Ascending aorta (tissue), 2 donors: ENCODE measurements at places on chromosomes 2 and 18.
A peak's percentile ranks its signal among the peaks of the same experiment; 100 is the strongest.

DNA sequence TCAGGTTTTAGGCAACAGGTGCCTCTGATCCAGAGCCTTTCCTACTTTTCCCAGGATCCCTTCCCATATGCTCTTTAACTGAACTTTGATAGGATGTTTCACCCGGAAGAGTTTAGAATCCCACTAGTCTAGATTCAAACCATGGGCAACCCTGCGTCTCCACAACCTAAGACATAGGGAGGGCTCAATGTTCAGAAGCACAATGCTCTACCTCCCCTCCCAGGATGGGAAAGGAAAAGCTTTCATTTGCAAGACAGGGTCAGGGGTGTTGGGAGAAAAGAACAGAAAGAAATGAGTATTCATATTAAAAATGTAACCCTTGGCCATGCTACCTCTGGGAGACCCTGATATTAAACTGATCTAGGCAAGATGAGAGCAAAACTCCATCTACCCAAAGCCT, 230.4 kb downstream of the MREG start:
- DNase-seq, result no peak

GRCh38 chr2:71474116-71474743, 20.9 kb downstream of the DYSF start:
- no peak for DNase-seq

DNA sequence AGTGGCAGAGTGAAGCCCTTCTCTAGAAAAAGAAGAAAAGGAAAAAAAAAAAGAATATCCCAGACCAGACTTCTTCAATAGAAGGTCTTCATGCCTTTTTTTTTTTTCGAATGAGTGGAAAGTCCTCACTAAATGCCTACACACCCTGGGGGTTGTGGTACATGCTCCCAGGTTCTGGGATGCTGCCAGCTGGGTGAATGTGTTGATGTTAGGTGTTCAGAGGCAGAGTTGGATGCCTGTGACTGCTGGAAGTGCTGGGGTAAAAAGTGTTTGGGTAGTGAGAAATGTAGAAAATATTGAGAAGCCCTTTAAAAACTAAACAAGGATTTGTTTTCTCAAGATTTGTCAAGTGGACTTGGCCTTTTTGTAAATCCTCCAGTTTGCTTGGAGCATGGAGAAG, 318.6 kb downstream of the SLC4A3 start:
- DNase-seq, result no peak

DNA sequence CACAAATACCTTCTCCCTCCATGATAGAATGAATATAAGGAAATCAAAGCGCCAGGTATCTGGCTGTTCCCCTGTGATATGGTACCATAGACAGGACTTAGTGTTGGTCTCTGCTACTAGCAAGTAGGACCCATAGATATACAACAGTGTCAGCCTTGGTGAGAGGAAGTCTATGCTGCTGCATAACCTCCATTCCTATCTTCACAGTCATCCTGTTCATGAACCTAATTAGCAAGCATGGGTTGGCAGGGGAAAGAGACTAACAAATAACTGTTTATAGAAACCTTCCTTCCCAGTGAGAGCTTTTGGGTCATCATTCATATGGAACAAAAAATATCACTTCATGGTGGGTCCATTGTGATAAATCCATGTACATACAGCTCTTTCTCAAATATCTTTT, 188.9 kb upstream of the FAM98A start:
- no peak for DNase-seq

DNA sequence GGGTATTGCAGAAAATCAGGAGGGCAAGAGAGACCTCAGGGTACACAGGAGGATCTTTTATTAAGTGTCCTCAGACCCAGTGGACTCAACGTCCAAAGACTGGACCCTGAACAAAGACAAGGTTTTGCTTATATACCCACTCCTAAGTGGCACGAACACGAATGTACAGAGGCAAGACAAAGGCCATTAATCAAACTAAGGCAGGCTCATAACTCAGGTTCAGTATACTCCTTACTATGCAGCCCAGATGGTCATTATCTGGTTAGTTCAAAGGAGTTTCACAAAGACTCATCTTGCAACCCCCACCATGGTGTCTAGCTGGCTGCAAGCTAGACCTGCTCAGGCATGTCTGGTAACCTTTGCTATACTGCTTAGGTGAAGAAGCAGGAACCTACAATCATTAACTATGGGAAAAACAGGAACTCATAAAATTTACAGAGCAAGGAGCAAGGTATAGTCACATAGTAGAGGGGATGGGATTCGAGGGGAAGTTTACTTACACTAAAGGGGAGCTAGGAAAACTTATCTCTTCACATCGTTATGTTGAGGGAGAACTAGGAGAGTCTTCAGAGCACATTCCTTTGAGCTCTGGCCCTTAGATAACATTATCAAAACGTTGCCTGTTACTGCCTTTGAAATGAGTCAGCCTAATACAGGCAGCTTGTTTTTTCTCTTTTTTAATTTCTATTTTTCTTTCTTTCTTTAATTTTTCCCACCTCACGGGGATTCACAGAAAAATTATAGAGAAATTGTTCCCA, 33.9 kb downstream of the SLC4A3 start:
- no peak for DNase-seq

DNA sequence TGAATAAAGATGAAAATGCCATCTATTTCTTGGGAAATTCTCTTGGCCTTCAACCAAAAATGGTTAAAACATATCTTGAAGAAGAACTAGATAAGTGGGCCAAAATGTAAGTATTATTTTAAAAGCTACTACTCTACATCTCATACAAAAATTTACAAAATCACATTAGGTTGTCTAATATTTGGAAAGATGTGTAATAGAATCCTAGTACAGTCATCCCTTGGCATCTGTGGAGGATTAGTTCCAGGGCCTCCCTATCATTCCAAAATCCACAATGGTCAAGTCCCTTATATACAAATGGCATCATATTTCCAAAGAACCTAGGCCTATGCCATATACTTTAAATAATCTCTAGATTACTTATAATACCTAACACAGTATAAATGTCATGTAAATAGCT, 41.2 kb downstream of the KYNU start:
- DNase-seq, result no peak

DNA sequence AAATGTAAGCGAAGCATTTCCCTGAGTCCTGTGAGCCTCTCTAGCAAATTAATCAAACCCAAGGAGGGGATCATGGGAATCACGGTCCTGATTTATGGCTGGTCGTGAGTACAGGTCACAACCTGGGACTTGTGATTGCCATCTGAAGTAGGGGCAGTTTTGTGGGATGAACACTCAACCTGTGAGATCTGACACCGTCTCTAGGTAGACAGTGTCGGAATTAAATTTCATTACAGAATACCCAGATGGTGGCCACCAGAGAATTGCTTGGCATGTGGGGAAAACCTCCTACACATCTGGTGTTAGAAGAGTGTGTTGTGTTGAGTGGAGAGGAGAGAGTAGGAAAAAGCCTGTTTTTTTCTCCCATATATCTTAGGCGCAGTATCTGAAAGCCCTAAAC, 12.5 kb downstream of the CAPN14 start:
- DNase-seq, result no peak

- DNase-seq, result no peak
These were observed 18.4 kb upstream of the YES1 start for GRCh38 chr18:830315-830901.

DNA sequence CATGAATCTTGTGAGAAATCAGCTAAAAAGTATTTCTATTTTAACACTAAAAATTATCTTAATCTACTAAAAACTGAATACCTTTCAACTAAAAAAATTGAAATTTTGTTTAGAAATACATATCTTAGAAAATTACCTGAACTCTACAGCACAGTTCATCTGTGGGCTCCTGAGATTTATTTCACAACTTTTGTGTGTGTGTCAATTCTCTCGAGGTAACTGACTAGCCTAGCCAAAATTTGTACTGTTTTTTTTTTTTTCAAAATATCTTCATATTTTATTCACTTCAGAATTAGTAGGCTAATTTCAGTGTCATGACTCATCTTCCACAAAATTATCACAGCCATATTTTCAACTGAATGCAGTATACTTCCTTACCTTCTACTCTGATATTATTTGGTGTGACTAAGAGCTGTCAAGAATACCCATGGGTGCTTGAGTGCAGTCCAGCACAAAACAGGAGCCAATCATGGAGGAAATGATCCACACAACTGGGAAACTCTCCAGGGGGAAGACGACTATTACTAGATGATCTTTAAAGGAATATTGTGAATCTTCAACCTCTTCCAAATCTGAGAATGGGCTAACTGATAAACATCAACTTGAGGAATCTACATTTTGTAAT, 174.6 kb downstream of the ZNF385B start:
- no peak for DNase-seq

DNA sequence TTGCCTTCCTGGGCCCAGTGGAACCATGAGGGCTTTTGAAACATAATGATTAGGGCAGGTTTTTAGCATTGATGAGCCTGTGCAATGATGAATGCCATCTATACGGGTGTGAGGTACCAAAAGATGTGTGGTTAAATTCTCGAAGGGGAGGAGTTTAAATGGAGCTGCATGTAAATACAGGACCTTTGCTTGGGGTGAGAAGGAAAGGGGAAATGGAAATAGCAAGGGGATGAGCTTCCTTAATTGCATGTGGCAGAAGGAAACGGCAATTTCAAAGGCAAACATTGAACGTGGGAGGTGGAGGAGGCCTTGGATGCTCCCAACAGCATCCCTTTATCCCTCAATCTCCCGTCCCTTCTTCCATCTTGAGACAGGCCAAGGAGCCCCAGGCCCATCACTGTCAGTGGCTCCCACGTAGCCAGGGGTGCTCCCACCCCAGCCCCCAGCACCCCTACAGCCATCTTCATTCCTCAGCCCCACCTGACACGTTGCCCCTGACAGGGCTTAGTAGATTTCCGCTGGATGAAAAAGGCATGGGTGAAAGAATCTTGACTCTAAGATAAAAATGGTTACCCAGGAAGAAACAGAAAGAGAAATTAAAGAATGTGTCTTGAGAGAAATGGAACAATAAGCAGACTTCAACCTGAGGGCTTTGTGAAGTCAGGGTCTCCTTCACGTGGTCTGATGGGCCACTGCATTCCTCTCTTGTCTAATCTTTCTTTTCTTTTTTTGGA, 32.5 kb downstream of the INPP5D start:
- DNase-seq, result no peak

GRCh38 chr2:176136374-176137251, 7.1 kb downstream of the HOXD8 start:
- DNase-seq, result peak; percentile 76

DNA sequence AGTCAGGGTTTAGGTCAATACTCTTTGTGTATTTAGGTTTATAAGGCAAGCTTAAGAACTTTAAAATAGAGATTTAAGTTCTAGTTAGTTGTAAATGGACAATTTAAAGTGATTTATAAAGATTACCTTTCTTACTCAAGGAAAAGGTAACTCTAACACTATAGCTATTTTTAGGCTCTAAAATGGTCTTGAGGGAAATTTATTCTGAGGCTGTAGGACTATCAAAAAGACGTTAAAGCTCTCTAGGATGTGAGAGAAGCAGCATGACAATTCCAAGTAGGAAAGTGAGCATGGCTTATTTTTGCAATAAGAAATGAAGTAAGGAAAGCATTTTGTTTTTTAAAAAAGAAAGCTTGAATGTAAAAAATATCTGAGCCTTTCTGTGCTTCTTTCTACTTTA, 78.1 kb downstream of the ZDBF2 start:
- DNase-seq, result no peak

DNA sequence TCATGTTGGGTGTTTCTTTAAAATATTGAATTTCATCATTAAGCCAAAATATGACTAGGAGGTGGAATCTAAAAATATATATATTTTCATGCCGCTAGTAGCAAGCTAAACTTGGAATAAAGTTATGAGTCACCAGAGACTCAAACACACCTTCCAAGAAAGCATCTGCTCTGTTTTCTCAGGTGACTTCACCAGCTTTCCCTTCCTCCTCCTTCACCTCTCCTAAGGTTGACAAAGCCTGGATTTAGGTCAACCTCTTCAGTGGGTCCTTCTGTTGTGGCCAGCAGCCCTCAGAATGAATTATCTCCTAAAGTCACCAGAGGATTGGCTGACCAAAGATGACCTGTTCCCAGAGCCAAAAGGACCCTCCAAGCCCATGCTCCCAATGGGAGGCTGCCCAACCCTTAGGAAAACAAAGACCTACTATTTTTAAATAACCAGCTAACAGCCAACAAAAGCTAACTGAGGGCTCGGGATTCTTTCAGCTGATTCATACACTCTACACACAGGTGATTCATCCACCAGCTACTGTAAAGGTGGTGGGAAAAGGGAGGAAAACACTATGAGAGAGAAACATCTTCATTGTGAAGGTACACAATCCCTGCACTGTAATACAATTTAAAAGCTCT, 113.9 kb downstream of the MYO5B start:
- no peak for DNase-seq

- no peak for DNase-seq
These were observed 241.3 kb downstream of the MREG start for GRCh38 chr2:215772003-215772402.

DNA sequence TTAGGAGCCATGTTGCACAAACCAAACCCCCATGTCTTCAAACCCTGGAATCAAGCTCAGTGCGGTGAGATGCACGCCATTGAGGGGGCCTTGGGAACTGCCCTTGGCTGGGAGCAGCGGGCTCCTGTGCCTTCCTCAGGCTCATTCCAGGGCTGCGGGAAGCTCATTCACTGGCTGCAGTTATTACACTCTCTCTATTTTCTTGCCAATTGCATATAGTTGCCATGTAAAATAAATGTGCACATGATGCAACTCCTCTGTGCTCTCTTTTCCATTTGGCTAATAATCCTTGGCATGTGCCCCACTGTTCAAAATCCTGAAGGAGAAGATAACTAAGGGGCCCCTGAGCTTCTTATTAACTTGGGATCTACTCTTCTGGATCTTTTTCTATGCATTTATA, 74.7 kb downstream of the KCTD1 start:
- DNase-seq, result no peak

GRCh38 chr18:23689616-23690504, 607 bp downstream of the LAMA3 start:
- DNase-seq, result no peak

DNA sequence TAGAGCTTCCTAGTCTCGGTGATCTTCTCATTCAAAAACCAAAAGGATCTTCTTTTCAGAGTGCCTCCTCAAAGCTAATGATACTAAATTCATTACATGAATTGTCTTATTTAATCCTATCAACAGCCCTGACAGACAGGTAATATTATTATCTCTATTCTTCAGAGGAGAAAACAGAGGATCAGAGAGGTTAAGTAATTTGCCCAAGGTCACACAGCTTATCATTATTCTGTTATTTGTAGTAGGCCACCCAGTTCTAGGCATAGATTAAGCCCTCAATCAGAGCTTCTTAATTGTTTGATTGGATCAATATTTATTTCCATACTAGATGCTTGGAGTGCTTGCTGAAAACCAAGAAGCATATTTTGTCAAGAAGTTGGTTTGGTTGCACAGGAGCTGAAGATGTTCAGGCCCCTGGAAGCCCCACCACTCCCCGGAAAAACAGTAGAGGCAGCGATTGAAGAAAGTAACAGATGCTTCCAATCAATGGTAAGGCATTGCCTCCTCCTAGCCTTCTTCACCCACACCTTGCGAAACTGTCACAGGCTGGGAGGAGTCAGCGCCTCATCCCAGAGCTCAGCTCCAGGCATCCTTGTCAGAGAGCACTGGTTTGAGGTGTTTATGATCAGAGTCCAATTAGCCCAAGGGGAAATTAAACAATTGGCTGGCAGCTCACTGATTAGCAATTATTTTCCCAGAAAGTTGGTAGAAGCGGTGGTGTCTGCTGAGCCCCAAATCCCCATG, 487.2 kb downstream of the BCL11A start:
- no peak for DNase-seq

- DNase-seq, result no peak
These were observed 84.0 kb downstream of the BCL2L11 start for GRCh38 chr2:111204706-111205105.
